ENCODE measurements at places on chromosomes 4 and X. TPM values are rescaled to one million over a fixed set of nuclear protein-coding genes. Genes with fewer than 3 reads are reported as not detected.

ADH5 gene
- 202 TPM for total RNA-seq

CT45A10 gene
- total RNA-seq, result not detected

KLB gene
- 0.12 TPM for total RNA-seq

BDH2 gene
- 25.6 TPM for total RNA-seq

SORCS2 gene
- total RNA-seq, result 1.5 TPM

TSC22D3 gene
- 63.3 TPM for total RNA-seq

FRAS1 gene
- 3.7 TPM for total RNA-seq

TMEM144 gene
- 13.4 TPM for total RNA-seq

TMPRSS11F gene
- not detected for total RNA-seq

CXCL11 gene
- total RNA-seq, result 0.42 TPM

ENOPH1 gene
- 14.5 TPM for total RNA-seq

RNF128 gene
- 0.15 TPM for total RNA-seq

Data from left ventricle myocardium superior (tissue), 1 donor.